ENCODE measurements at places on chromosomes 11 and 22. TPM values are rescaled to one million over a fixed set of nuclear protein-coding genes. Genes with fewer than 3 reads are reported as not detected.

Gene SLC22A8
- not detected for total RNA-seq

Gene MPZL3
- 0.29 TPM for total RNA-seq

Gene UPB1
- not detected for total RNA-seq

Gene ANGPTL5
- total RNA-seq, result 0.05 TPM

Gene OR5B21
- total RNA-seq, result not detected

Gene NCF4
- total RNA-seq, result not detected

Gene DCHS1
- total RNA-seq, result 0.06 TPM

Gene NUDT8
- 12.1 TPM for total RNA-seq

Gene FAM181B
- 0.10 TPM for total RNA-seq

Data from A549 treated with CORT108297 at 1 μM for 4 hours (cell line).